Right atrium auricular region (tissue), 2 donors: ENCODE measurements at places on chromosomes 4 and X.

- DNase-seq = no peak
These were observed 908.9 kb upstream of the LCORL start for GRCh38 chr4:18930487-18930886.

- DNase-seq = no peak
These were observed 29.4 kb upstream of the TAB3 start for GRCh38 chrX:30918480-30918879.

DNA sequence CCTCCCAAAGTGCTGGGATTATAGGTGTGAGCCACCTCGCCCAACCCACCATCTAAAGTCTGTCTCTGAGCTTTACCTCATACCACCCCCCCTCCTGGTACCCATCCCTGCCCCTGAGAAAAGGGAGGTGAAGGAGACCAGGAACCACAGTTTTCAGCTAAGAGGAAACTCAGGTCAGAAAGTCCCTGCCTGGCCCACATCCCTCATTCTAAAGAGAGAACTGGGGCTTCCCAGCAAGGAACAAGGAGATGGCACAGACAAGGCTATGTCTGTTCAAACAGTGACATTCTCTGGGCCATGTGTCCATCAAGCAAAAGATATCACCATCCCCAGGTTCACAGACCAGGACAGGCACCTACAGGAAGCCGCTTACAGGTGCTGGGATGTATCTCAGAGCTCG is 15.8 kb upstream of the CSF2RA start:
- no peak for DNase-seq

DNA sequence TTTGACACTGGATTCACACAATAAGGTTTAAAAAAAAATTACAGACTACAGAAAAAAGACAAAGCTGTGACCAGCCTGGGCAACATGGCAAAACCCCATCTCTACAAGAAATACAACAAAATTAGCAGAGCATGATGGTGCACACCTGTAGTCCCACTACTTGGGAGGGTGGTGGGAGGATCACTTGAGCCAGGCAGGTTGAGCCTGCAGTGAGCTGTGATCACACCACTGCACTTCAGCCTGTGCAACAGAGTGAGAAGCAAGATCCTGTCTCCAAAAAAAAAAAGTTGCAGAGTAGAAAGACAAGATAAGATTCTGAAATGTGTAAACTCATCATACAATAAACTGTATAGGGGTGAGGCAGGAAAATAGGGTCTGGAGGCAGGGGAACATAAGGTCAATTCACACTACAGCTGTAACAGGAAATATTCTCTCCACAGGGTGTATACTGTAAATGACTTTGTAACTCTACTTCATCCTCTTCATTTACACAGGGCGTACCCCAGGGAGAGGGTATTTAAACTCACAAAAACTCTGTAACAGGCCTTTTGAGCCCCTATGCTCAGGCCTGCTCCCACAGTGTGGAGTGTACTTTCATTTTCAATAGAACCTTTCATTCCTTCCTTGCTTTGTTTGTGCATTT is 112.6 kb upstream of the MAPK10 start:
- DNase-seq = no peak

- DNase-seq = no peak
These were observed 1.8 kb downstream of the MED28 start for GRCh38 chr4:17616283-17616682.

GRCh38 chr4:102036016-102036415 is 245.5 kb downstream of the BANK1 start:
- no peak for DNase-seq

DNA sequence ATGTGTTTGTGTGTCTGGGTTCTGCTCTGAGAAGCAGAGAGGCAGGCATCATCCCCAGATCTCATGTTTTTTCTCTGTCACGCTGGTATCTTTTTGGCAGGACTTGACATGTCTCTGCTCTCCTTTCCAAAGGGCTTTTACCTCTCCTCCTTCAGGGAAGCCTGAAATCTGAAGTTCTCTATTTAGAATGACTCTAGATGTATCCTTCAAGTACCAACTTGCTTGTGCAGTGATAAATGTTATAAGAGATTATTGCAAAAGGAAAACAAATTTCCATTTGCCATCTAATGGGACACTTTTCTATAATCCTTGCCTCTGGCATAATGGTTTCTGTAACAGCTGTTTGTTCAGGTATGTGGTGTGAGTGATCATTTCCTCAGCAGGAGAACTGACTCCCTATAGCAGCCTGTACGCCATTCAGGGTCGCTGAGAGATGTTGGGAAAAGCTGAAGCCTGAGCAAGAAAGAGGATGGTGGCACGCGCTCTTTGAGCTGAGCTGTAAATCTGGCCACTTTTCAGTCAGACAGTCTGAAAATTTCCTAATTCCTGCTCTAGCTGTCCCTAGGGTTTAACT is 72.5 kb downstream of the CNGA2 start:
- peak; percentile 16 for DNase-seq

- no peak for DNase-seq
These were observed 74.8 kb downstream of the IL15 start for GRCh38 chr4:141711211-141711610.

GRCh38 chrX:384861-385260 is 1.8 kb downstream of the PPP2R3B start:
- no peak for DNase-seq

DNA sequence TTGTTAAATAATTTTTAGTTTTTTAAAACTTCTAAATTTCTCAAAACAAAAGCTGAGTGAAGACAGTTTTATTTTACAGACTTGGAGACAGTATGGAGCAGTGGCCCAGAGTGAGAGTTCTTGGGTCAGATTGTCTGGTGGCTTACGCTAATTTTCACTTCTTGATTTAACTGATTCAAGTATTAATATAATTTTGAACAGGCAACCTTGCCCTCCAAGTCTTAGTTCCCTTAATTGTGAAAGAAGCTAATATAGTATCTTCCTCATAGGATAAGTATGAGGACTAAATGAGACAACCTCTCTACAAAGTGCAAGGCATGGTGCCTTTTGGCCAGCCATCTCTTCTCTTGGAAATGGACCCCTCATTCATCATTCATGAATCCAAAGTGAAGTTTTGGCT is 25.4 kb downstream of the ATP7A start:
- DNase-seq = no peak

DNA sequence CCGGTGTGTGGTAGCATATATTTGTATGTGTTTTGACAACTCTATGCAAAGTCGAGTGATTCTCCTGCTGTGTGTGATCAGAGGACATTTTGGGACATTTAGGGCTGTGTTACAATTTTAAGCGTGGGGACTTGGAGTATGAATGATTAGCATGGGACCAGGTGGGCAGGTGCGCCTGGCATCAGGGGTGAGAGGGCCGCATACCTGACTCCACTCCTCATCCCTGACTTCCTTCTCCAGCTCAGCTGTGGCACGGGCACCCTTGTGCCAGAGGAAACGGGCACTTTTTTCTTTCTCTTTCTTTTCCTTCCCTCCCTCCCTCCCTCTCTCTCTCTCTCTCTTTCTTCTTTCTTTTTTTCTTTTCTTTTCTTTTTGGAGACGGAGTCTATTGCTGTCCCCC is 15.7 kb upstream of the PLCXD1 start:
- no peak for DNase-seq

GRCh38 chrX:13826770-13827169 is 9.9 kb upstream of the GPM6B start:
- no peak for DNase-seq

GRCh38 chrX:153924149-153924861 is 1.8 kb downstream of the ARHGAP4 start:
- no peak for DNase-seq

GRCh38 chr4:151934766-151935165 is 174.0 kb upstream of the GATB start:
- no peak for DNase-seq

DNA sequence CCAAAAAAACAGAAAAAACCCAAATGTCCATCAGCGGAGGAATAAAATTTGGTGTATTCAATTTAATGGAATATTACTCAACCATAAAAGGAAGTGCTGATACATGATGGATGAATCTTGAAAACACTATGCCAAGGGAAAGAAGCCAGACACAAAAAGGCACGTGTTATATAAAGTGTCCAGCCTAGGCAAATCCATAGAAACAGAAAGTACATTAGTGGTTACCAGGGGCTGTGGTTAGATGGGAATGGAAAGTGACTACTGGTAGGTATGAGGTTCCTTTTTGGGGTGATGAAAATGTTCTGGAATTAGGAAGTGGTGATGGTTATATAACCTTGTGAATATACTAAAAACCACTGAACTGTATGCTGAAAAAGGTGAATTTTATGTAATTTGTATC is 3.5 kb upstream of the CDKL2 start:
- DNase-seq = no peak

DNA sequence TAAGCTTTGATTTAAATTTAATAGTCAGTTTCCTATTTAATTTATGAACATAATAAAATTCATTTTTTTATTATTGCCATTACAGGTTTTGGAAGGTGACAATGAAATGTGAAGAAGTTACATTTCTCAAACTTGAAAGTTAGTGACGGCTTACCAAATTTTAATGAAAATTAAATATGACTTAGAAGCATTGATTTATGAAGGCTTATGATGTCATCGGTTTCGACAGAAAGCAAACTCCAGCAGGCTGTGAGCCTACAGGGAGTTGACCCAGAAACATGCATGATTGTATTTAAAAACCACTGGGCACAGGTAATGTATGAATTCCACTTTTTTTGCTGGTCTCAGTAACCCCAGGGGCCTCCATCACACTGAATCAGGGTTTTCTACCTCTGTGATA is 157.1 kb downstream of the FHIP1A start:
- no peak for DNase-seq

GRCh38 chr4:24887881-24888430 is 24.9 kb downstream of the CCDC149 start:
- DNase-seq = no peak

GRCh38 chr4:71882113-71882841 is 98.4 kb upstream of the GC start:
- no peak for DNase-seq

DNA sequence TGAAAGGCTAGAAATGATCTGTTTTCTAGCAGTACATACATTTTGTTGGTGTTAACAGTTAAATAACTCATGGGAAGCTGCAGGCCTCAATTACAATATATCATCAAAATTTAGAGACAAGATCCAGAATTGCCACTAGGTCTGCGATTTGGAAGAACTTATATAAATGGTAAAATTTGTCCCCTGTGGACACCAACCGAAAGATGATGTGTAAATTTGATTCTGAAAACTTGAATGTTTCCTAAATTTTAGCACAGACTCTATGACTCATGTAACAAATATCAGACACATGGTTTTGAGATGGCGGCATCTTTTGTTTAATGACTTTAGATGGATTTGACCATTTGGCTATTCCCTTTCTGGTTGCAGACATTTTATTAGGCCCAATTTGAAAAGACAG is 6.0 kb upstream of the HPGDS start:
- no peak for DNase-seq

DNA sequence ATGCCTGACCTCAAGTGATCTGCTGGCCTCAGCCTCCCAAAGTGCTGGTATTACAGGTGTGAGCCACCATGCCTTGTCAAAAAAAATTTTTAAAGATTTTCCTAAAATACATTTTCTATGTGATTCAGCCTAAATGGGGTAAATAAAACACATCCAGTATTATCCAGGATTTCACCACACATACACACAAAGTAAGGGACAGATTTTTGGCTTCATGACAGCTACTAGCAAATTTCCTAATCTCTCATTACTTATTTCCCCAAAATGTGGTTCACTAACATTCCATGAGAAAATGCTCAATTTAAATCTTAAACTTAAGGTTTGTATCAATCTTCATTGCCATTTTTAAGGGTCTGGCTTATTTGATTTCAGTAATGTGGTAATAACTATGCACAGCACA is 348.5 kb upstream of the INTU start:
- no peak for DNase-seq

DNA sequence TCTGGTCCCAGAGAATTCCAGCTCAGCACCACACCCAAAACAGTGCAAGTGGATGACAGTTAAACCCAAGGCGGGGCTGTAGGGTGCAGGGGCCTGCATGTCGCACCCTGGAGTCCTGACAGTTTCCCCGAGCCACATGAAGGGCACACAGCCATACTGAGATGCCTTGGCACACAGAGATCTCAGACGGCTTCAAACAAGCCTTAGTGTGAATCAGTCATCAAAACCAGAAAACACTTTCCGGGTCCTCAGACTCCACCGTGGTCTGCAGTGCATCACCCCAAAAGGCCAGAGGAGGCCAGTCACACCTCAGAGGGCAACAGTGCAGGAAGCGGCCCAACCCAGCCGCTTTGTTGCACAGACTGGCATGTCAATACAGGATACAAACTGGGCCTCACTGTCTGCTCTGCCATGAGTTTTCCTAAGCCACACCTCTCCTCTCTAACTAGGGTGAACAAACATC is 64.6 kb upstream of the ENPP6 start:
- peak; percentile 58 for DNase-seq

DNA sequence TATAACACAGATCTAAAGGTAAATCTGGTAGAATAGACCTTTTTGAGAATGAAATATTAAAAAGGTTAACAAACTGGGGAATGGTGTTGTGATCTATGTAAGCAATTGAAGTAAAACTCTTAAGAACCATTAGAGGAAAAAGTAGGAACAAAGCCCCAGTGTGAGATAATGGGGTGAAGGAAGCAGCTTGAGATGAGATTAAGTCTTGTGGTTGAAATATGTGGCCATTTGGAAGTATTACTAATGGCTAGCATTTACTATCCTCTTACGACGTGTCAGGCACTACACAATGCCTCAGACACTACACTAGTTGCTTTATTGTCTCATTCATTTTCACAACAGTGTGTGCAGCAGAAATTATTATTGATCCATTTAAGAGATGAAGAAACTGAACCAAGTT is 25.9 kb upstream of the NDNF start:
- no peak for DNase-seq

DNA sequence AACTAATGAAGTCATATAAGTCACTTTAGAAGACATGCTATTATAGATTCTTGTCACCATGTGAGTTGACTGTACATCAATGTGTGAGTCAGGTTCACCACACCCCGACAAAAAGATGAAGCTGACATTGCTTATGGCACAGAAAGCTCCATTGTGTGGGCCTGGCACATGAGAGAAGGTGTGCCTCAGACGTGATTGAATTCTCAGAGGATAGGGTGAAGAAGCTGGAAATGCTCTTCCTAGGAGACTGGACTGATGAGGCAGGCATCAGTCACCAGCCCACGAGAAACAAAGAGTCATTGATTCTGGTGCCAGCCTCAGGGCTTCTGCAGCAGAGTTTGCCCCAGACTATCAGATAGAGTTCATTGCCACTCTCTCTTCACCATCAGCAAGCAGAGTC is 35.9 kb upstream of the LRAT start:
- no peak for DNase-seq
